ENCODE measurements at places on chromosomes 13 and 19.

GRCh38 chr13:33933810-33934209, 115.9 kb downstream of the RFC3 start:
- DNase-seq, result no peak

- no peak for DNase-seq
Measured at GRCh38 chr19:339262-339887, 5.2 kb downstream of the MIER2 start.

DNA sequence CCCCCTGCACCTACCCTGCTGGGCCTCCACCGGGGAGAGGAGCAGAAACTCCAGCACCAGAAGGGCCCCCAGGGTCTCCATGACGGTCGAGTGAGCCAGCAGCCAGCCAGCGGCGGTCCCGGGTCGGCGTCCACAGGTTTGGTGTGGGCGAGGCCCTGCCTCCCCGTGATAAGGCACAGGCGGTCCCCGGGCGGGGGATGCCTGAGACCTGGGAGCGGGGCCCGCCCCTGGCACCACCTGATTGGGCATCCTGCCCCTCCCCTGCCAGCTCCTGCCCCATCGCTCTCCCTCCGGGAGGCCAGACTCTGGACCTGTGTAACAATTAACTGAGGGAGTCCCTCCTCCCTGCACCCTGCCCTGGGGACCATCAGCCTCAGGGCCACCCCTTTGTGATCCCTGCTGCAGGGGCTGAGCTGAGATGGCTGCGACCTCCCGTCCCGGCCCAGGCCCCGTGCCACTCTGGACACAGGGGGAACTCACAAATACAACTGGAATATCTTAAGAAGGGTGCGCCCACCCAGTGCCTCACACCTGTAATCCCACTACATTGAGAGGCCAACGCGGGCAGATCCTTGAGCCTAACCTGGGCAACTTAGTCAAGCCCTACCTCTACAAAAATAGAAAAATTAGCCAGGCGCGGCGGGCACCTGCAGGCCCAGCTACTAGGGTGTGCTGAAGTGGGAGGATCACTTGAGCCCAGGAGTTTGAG, at the start of gene SMIM24:
TSS of gene SMIM24 (minus strand) at position 143 of the 709 bp plus-strand sequence. CDS start at position 81, 62 bp downstream.
- DNase-seq, result no peak

GRCh38 chr13:109131698-109132257, 502.4 kb downstream of the MYO16 start:
- DNase-seq, result peak; percentile 42

DNA sequence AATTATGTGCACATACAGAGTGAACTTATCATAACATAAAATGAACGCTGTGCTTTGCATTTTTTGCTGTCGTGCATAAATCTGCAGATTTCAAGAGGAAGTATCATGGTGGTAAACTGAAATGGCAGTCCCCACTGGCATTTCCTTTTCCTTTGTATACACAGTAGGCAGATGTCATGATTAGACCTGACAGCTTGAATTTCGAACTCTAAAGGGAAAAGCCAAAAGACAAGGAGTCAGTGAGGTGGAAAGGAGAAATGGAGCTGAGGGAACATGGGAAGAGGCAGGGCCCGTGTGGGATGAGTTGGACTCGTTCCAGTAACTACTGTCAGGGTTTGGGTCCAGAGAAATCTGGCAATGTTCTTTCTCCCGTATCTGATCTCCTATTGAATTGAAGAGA, 454.1 kb upstream of the SGCG start:
- no peak for DNase-seq

- DNase-seq, result no peak
Measured at GRCh38 chr19:35410487-35410886, 37.6 kb upstream of the FFAR2 start.

- peak; percentile 73 for DNase-seq
Measured at GRCh38 chr19:35030257-35031071, at the start of gene SCN1B. TSS of gene SCN1B (plus strand) at chr19:35030470. CDS start at chr19:35030821, 351 bp downstream.

DNA sequence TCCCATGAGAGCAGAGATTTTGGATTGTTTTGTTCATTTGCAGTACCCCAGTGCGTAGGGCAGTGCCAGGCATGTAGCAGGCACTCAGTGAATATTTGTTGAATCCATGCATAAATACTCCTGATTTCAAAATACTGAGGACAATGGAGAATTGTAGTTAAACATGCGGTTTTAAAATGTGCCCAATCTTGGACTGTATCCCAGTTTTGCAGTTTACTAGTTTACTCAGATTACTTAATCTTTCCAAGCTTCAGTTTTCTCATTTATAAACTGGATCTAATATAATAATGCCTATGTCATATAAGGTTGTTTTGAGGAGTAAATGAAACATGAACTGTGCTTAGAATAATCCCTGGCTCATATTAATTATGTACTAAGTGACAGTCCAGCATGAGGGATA, 39.0 kb downstream of the RCBTB2 start:
- DNase-seq, result peak; percentile 40

DNA sequence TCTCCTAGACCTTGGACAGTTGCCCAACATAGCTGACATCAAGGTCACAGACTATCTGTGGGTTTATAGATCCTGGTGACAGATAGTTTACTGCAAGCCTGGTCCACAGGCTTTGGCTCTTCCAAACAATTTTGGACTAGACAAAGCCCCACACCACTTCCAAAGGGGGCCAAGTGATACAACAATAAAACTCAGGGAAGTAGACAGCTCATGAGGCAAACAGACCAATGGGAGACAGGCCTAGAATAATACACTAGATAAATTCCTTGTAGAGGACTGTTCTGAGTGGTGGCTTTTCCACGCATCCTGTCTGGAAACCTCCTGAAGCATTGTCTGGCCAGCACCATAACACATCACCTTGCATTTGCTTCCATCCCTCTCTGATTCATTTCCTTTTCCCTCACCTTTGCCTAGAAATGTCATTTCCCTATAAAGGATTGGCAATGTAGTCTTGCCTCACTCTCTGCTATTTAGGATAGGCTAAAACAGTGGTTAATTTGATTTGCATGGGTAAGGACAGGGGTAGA, 284.2 kb downstream of the POU4F1 start:
- DNase-seq, result no peak

DNA sequence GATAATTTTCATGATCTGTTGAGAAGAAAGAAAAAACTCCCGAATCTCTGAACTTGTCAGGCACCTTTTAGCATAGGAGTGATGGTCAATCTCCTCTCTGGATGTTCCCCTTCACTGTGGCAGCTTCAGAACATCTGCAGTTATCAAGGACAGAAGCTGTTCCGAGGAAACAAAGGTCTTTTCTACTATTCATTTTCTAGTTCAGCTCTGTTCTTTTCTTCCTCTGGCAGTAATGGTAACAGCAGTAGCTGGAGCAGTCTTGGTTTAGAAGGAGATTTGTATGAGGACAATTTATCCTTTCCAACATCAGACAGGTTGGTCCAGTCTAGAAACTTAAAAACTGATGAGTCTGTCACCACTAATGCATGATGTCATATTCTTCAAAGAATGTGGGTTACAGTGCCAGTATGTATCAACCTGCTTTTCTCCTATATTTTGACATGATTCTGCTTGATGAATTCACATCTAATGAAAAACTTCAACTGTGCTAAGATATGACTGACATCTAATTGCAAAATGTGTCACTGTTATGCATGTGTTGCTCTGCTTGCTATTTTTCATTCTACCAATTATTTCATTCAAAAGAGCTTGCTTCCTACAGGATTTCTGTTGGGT, 41.0 kb downstream of the AKAP11 start:
- DNase-seq, result no peak

GRCh38 chr13:61316647-61317046, 99.0 kb downstream of the PCDH20 start:
- no peak for DNase-seq

DNA sequence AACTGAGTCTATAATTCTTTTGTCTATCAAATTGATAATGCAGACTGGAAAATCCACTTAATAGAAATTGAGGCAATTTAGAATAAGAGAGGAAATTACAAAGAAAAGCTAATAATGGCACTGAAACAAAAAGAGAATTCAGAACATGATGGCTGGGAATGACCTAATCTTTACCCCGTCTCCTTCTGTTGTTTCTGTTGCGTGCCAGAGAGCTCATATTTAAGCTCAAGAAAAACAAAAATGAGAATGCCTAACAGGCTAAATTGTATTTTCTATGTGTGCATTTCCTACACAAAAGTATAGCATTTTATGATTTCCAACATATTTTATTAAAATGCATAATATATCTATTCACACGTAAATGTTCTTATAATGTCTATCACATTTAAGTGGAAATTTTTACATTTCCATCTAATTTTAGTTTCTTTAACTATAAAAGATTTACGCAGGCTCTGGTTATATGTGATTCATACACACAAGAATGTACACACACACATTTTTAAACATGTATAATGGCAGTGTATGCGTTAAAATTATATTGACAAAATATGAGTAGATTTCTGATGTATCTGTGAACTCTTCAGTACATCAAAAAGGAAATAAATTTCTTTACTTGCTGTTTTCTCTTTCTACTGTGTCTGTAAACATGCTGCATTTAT, 432.3 kb downstream of the SLITRK6 start:
- DNase-seq, result no peak

DNA sequence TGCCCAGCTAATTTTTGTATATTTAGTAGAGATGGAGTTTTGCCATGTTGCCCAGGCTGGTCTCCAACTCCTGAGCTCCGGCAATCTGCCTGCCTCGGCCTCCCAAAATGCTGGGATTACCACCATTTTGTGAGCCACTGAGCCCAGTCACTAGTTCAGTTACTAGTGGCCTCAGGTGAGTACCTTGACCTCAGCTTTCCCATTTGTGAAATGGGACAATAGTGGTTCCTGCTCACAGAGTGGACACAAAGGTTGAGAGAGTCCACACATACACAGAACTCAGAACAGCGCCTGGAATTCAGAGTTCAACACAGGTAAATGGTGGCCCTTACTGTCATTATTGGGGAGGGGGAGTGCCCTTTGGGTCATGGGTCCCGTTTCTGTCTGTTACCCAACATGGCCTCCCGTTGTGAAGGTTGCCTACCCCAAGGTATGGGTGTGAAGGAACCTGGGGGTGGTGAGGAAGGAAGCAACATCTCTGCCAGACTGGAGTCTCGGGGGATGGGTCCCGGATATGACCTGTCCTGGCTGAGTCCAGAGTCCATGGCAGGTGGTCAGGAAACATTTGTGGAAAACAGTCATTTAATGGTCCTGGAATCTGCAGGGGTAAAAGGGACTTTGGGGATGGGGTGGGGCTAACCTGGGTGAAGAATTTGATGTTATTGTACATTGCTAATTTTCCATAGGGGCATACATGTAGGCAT, 11.7 kb upstream of the IRGC start:
- DNase-seq, result no peak

- DNase-seq, result no peak
Measured at GRCh38 chr13:45575146-45575829, 40.3 kb downstream of the ERICH6B start.

DNA sequence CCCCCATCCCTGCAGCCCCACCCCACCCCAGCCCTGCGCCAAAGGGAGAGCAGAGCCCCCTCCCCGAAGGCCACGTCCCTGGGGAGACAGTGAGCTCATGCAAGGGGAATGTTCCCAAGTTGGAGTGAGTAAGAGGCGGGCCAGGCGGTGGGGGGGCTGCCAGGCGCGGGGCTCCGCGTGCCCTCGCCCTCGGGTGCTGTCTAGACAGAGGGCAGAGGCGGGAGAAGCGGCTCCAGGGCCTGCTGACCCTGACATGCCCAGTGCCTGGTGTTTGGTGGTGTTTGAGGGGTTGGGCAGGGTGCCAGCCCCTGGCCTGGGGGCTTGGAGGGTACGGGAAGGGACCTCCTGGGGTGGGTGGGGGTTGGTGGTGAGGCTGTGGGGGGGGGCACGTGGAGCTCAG, 1.0 kb downstream of the FSTL3 start:
- DNase-seq, result peak; percentile 63

DNA sequence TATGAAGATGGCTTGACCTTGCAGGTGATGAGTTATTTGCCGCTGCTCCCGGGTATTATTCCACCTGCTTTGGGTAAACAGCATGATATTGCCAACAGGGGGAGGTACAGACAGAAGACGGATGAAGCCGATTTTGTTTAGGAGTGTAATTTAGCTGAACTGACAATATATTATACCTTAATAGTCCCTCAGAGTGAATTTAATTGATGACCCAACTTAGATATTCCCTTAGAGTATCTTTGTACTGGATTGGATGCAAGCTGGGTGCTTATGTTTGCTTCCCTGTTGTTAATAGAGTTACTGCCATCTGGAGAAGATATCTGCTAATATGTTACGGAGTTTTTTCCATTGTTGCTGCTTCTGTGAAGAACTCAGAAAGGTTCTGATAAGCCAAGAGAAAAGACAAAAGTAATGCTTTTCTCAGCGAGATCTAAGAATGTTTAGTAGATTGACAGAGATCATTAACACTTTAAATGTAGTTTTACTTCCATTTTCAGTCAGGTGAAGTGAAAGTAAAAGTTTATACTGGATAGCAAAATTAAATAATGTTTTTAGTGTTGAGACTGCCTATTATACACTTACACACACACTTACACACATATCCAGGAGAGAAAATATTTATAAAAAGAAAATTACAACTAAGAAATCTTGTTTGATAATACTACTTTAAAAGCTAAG, 2220.8 kb upstream of the PCDH20 start:
- DNase-seq, result no peak

DNA sequence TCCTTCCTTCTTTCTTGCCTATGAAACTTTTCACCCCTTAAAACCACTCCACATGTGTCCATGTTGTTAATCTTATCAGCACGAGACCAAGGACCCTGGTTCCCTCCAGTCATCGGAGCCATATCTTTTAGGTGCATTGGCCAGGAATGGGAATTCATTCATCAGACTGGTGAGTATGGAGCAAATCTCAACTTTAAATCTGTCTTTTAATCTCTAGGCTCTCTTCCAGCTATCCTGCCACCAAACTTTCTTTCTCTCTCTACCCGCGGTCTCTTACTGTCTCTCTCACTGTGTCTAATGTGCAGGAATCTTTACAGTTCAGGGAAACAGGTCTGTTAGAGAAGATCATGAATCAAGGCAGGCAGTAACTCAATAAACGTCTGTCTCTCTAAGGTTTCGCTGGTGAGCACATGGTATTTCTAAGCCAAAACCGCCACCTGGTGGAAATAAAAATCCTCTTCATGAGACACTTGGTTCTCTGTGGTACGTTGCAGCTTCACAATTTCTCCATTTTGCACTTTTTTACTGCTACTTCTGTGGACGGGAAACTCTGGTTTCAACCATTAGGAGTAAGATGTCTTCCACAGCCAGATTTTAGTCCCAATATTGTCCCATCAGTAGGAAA, 16.1 kb downstream of the LGALS16 start:
- DNase-seq, result peak; percentile 54

DNA sequence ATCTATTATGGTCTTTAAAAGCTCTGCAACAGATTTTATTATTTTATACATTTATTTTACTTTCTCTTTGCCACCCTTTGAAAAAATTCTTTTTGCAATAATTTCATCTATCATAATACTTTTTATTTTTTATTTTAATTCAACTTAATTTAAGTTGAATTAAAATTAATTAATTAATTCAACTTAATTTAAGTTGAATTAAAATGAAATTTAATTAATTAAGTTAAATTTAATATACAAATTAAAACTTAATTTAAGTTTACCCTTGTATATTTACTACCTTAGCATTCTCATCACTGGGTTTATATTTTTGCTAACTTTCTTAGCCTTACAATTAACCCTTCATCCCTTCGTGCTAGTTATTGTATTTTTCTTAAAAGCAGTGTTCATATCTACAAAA, 301.4 kb downstream of the SLITRK5 start:
- DNase-seq, result no peak

- DNase-seq, result no peak
Measured at GRCh38 chr13:27961227-27962085, 7.7 kb downstream of the CDX2 start.

GRCh38 chr19:55406091-55406825, 1.3 kb downstream of the UBE2S start:
- no peak for DNase-seq

Measured in tongue (tissue), 3 donors.